Glomerular endothelial cell (primary cell): ENCODE measurements at places on chromosomes 13 and 19. TPM values are rescaled to one million over a fixed set of nuclear protein-coding genes. Genes with fewer than 3 reads are reported as not detected.

The ZNF616 gene
- 5.1 and 7.5 TPM in 2 replicates for total RNA-seq

The NLRP11 gene
- not detected in 2 replicates for total RNA-seq

The CRX gene
- not detected in 2 replicates for total RNA-seq

The MYO16 gene
- 0.23 TPM in 1 of 2 replicates, not detected in the other for total RNA-seq

The CRB3 gene
- 0.34 TPM in 1 of 2 replicates, not detected in the other for total RNA-seq

The AMER2 gene
- under 0.01 TPM in 1 of 2 replicates, not detected in the other for total RNA-seq

The RASIP1 gene
- total RNA-seq = 153 and 158 TPM in 2 replicates

The FAAP24 gene
- total RNA-seq = 1.6 and 1.9 TPM in 2 replicates

The ZNF8 gene
- 7.3 and 8.6 TPM in 2 replicates for total RNA-seq

The MAP3K10 gene
- total RNA-seq = 12.0 and 21.7 TPM in 2 replicates

The ZNF888 gene
- total RNA-seq = 2.1 and 2.4 TPM in 2 replicates

The UHRF1 gene
- total RNA-seq = 12.2 and 22.6 TPM in 2 replicates

The PSENEN gene
- total RNA-seq = 50.2 and 75.0 TPM in 2 replicates

The SLC5A5 gene
- not detected in 2 replicates for total RNA-seq

The WDR88 gene
- not detected in 2 replicates for total RNA-seq

The SPRED3 gene
- 8.5 and 9.4 TPM in 2 replicates for total RNA-seq

The NFIX gene
- 4.9 and 5.0 TPM in 2 replicates for total RNA-seq

The GAS6 gene
- 134 and 165 TPM in 2 replicates for total RNA-seq

The CCNE1 gene
- 6.5 and 8.3 TPM in 2 replicates for total RNA-seq

The HSPB6 gene
- 1.8 and 3.2 TPM in 2 replicates for total RNA-seq
